ENCODE measurements at places on chromosomes 4 and X. TPM values are rescaled to one million over a fixed set of nuclear protein-coding genes. Genes with fewer than 3 reads are reported as not detected.
A peak's percentile ranks its signal among the peaks of the same experiment; 100 is the strongest.

The STATH gene
- total RNA-seq, result not detected

GRCh38 chr4:86106475-86106874 lies 253.4 kb downstream of the MAPK10 start:
- DNase-seq, result no peak

DNA sequence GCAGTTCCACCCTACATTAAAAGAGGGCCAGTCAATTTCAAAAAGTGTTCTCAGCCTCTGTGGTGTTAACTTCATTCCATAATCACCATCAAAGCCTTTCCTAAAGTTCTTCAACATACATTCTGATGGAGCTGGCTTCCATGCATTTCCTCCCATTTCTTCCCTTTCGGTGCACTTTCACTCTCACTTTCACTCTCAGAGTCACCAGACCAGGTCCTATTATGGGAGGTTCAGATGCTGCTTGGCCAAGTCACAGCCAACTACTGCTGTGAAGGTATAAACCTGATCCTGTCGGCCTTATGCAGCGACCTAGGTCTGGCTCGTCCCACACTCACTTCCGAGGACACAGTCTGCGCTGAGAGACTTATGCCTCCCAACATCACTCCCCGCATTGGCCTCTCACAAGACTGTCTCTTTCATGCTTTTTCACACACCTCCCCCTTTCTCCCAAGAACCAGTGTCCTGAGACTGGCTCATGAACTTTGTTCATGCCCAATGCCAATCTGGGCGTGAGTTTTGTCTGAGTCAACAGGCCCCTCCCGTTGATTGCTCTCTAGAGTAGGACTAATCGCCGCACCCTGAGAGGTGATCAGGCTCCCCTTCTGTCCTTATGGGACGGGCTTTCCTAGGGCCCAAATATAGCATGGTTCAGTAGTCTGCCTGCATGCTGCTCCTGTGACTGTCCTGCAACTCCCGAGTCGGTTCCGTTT lies 60.8 kb upstream of the XAGE1B start:
- DNase-seq, result no peak

The ADAM29 gene
- not detected for total RNA-seq

The PNMA3 gene
- not detected for total RNA-seq

The BANK1 gene
- 1.0 TPM for total RNA-seq

GRCh38 chrX:151796576-151796975 lies 62.0 kb downstream of the CNGA2 start:
- DNase-seq, result peak; percentile 38

The CT55 gene
- total RNA-seq, result not detected

GRCh38 chr4:187088070-187088799 lies 364.6 kb upstream of the FAT1 start:
- DNase-seq, result no peak

The MAGEA9B gene
- total RNA-seq, result not detected

DNA sequence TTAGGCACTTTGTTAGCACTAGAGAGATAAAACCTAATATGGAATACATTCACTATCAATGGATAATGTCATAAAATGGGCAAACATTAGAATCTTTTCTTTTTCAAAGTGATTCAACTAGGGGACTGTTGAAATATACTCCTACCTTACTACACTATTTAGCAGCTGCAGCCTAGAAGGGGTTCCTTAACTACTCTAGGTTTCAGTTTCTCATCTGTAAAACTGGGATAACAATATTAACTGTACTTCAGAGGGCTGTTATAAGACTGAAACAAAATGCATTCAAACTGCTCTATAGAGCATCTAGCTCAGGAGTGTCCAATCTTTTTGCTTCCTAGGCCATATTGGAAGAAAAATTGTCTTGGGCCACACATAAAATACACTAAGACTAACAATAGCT lies 147.4 kb downstream of the CDS1 start:
- no peak for DNase-seq

The TMEM150C gene
- 1.6 TPM for total RNA-seq
